ENCODE measurements at places on chromosomes 5 and 9.

DNA sequence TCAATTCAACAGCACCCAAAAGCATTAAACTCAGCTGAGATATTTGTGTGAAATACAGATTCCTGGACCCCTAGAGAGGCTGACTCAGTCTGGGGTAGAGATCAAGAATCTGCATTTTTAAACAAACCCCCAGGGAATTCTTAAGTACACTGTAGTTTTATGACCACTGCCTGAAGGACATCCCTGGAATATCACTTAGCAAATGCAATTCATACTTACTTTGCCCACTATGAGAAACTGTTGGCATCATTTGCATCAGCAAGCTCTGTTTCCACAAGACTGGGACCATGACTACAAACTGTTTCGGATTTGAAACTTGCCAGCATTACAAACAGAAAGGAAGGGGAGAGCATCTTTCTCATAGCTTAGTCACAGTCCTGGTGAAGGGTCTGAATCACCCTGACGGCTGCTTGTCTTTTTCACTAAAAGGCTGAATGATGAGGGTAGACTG is 63.7 kb downstream of the MLLT3 start:
- peak; percentile 8 for DNase-seq

GRCh38 chr9:97910357-97910756 is 11.9 kb downstream of the TRMO start:
- DNase-seq, result no peak

- no peak for DNase-seq
Measured at GRCh38 chr5:132481596-132482211, 8.9 kb downstream of the IRF1 start.

DNA sequence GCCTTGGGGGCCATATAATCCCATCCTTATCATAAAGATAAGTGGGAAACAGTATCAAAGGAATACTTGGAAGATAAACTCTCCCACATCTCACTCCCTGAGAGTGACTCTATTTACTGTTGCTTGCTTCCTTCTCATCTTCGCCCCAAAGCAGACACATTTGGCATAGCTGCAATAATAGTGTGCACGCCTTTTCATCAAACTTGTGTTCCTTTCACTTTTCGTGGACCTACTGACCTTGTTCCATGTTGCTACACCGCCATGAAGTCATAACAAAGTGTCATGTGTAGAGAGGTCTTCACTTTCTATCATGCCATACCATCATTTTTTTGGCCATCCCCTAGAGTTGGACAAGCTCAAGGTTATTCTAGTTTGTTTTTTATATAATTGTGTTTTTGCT is 200.0 kb upstream of the MSX2 start:
- DNase-seq, result no peak

GRCh38 chr5:114101153-114101552 is 260.7 kb upstream of the KCNN2 start:
- peak; percentile 39 for DNase-seq

DNA sequence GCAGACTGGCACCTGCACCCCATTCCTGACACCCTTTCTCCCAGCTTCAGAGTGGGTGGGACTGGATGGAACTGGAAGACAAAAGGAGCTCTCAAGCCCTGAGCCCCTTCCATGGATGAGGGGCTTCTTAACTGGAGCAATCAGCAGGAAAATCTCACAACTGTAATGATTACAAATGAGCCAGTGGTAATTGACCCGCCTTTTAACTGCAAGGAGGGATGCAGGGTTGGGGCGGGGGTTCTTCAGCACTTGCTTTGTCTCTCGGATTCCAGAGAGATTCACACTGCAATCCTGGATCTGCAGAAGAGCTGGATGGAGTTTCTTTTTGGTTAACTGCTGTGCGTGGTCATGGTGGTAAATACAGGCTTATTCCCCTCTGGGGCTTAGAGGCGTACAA is 160.1 kb upstream of the SHB start:
- no peak for DNase-seq

- no peak for DNase-seq
Measured at GRCh38 chr9:137359850-137360249, 57.8 kb upstream of the NRARP start.

GRCh38 chr5:37812365-37812764 is 27.5 kb downstream of the GDNF start:
- no peak for DNase-seq

- no peak for DNase-seq
Measured at GRCh38 chr5:16147179-16147900, 32.3 kb downstream of the MARCHF11 start.

DNA sequence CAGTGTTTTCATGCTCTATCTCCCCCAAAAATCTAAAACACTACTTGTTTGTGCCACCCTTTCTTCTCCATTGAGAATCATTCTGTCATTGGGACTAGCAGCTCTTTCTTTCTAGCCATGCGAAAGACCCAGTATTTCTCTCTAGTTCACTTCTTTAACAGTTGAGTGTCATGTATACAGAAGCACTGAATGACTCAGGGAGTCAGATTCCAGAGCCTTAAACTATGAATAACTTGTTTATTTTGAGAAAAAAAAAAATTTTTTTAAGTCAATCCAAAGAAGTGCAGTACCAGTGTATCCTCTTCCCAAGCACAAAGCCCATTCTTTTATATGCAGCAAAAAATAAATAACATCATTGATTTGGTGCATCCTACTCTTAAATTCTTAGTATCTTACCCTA is 415.4 kb upstream of the GRAMD2B start:
- no peak for DNase-seq

- no peak for DNase-seq
Measured at GRCh38 chr5:54756301-54756700, 229.1 kb downstream of the ESM1 start.

GRCh38 chr9:100211476-100211875 is 112.4 kb downstream of the INVS start:
- no peak for DNase-seq

GRCh38 chr5:175809531-175810121 is 61.8 kb upstream of the CPLX2 start:
- DNase-seq, result no peak

GRCh38 chr9:19492775-19493173 is 84.0 kb downstream of the ACER2 start:
- DNase-seq, result no peak

GRCh38 chr5:78560000-78560855 is 88.3 kb downstream of the LHFPL2 start:
- no peak for DNase-seq

Measured in suppressor macrophage treated with lipopolysaccharide for 4 hours (primary cell).